Stimulated activated CD8-positive, alpha-beta memory T cell treated with anti-CD3 and anti-CD28 coated beads, Interleukin-7, amount 100 ng/mL, for 4 hours (primary cell): ENCODE measurements at places on chromosomes 11 and 22.

DNA sequence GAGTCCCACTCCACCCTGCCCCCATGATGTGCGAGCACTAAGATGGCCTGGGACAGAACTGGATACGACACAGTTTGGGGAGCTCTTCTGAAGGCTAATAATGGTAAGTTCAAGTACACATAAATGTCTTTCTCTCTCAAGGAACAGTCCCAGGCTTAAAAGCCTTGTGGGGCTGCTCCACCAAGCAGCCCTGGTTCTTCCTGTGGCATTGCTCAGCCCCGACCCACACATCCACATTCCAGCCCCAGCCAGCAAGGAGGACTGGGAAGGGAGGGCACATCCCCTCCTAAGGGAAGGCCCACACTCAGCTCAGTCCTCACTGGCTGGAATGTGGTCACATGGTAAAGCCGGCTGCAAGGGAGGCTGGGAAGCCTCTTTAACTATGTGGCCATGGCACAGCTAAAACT, 13.3 kb upstream of the MB start:
- no peak for DNase-seq

DNA sequence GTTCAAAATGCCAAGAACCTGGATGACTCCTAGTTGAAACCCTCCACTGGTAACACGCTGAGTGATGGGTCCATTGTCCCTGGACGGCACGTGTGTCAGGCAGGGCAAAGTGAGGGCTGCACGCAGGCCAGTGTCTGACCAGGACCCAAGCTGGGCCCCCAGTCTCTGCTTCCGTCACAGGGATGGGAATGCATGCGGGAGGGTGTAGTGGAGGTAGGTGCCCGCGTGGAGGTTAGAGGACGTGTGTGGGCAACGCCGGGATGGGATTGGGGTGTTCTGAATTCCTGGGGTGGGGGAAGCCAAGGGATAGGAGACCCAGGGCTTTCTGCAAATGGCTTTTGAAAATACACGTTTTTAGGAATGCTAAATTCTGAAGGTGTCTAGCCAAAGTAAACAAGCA, 943.3 kb downstream of the BRD1 start:
- DNase-seq: no peak

DNA sequence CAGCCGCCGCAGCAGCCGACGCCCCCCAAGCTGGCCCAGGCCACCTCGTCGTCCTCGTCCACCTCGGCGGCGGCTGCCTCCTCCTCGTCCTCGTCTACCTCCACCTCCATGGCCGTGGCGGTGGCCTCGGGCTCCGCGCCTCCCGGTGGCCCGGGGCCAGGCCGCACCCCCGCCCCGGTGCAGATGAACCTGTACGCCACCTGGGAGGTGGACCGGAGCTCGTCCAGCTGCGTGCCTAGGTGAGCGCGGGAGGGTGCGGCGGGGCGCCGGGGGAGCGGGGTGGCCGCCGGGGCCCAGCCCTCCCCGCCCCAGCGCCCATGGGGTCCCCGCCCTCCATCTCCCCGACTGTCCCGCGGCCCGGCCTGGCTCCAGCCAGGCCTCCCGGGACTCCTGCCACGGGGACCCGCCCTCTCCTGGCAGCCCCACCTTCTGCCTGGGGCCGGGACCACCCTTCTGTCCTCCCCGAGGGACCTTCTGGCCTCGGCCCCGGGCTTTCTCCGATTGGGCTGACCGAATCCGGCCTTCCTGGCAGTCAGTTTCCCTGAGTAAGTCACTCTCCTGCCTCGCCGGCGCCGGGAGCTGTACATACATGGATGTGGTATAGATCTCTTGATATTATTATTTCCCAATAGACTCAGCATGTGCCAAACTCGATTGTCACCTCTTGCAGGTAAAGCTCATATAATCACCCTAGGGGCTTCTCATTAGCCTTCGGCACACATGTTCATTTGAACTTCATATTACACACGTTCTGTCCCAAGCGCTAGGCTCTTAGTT, 720 bp downstream of the PACS1 start:
- no peak for DNase-seq

DNA sequence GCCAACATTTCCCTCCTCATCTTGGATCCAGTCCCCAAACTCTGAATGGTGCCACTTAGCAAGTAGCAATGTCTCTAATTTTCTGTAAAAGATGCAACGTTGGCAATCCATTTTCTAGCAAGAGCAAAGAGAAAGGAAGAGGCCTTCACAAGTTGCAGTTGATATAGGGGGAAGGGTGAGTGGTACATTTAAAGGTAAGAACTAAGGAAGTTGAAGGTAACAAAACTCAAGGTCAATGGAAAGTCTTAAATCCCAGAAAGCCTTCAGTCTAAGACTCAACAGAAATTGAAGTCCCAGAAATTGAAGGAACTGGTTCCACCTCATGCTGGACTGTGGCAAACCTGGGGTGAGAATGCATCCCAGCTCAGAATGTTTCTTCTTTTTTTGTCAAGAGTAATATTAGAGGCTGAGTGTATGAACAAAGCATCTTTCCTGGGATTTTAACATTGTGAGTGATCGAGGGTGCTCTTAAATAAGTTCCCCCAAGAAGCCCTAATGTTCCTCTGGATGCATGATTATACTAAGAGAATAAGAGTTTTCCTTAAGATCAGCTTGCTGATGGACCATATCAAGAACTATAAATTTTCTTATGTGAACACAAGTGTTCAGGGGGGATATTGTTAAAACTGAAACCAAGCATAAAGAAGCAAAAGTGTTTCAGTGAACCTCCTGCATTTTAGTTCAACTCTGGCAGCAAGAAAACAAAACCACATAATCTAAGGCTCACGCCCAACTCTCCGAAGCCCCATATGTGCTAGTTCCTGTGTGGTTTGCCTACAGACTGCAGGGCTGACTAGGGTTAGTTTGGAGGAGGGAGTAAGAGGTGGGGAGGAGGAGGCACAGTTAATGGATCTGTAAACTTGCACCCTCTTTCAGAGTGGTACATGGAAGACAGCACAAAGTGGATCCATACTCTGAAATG, at the start of gene GRAP2:
Gene GRAP2 (plus strand): TSS at position 779 of the 922 bp plus-strand sequence. CDS start 46,023 bp downstream, outside the sequence.
- peak; percentile 66 for DNase-seq

- peak; percentile 98 for DNase-seq
Measured at GRCh38 chr11:61332797-61333549, at the start of the genes DDB1 and TKFC. TSS of gene DDB1 (minus strand) at chr11:61333105. CDS start at chr11:61332968, 137 bp downstream. TSS of gene TKFC (plus strand) at chr11:61333228. CDS start at chr11:61334729, 1,501 bp downstream.

GRCh38 chr11:46181843-46182424, 60.7 kb upstream of the PHF21A start:
- DNase-seq: no peak

DNA sequence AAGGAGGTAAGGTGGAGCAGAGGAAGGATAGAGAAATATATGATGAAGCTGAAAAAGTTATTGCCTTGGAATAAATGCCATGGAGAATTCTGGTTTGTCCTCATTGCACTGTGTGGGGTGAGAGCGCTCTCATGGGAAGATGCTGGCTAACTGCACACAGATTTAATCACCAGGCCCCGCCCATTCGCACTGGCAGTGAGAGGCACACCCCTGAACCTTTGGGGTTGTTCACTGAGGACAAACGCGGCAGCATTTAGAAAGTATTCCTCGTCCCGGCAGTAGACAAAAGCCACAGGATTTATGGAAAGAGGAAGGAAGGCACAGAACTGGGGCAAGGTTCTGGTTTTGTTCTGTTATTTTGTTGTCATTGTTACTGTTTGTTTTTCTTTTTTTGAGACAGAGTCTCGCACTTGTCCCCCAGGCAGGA, 70.2 kb downstream of the MED15 start:
- no peak for DNase-seq

- DNase-seq: no peak
Measured at GRCh38 chr11:108751444-108751843, 86.6 kb downstream of the DDX10 start.

DNA sequence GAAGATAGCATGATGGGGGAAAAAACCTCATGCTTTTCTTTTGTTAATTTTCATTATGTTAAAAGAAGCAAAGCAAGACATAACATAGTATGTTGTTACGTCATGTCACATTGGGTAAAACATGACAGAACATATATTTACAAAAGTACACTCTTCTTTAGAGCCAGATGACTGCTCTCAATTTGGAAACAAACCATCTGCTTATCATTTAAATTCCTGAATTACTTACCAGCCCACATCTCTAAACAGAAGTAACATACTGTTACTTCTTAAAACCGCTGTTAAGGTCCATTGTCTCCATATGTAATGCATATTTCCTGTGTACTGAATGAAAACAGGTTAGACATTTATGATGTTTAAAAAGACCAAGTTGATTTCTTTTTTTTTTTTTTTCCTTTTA, 100.0 kb downstream of the TMEM135 start:
- DNase-seq: no peak

DNA sequence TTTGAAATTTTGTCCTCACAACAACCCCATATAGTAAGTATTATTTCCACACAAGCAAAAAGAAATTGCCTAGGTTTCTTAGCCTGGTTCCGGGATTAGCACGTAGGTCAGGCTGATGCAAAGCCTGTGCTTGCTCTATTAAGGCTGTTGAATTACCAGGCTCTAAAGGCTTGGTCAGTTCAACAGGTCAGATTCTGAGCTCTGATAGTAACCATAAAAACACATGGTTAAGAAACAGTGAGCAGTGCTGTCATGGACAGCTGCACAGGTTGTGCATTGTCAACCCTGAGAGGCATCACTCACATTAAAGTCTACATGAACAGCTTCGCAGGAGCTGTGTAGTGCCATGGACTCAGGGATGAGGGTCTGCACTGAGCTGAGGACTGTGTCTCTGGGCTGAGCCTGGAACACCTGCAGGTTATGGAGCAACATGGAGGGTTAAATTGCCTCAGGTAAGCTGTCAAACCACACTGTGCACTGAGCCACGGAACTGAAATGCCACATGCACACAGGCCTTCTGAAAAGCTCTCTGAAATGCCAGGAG, 98.0 kb downstream of the PIWIL4 start:
- no peak for DNase-seq

- DNase-seq: no peak
Measured at GRCh38 chr11:38009932-38010331, 1411.9 kb upstream of the RAG2 start.

DNA sequence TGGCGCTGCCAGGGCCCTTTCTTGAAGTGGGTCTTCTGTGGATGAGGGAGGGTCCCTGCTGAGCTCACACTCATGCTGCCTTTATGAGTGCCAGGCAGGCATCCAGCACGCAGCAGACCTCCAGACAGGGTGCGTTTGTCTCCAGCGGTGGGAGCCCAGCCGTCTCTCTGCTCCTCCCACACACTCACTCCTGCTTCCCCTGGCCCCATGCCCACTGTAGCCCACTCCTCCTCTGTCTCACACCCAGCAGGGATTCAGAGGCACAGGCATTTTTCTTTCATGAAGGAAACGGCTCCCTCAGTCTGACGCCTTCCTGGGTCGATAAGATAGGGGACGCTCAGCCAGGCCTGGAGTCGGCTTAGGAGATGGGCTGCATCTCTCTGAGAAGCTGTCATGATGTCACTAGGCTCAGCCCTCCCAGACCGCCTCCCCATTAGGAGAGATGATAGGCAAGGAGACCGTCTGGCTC, 183.9 kb upstream of the NCAM1 start:
- no peak for DNase-seq

GRCh38 chr22:28589102-28589750, 90.4 kb downstream of the TTC28 start:
- DNase-seq: no peak

DNA sequence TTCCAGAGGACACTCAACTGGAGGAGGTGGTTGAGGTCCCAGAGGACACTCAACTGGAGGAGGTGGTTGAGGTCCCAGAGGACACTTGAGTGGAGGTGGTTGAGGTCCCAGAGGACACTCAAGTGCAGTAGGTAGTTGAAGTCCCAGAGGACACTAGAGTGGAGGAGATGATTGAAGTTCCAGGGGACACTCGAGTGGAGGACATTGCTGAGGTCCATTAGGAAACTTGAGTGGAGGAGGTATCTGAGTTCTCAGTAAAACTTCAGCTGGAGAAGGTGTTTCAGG, 39.7 kb downstream of the ZNF195 start:
- no peak for DNase-seq

DNA sequence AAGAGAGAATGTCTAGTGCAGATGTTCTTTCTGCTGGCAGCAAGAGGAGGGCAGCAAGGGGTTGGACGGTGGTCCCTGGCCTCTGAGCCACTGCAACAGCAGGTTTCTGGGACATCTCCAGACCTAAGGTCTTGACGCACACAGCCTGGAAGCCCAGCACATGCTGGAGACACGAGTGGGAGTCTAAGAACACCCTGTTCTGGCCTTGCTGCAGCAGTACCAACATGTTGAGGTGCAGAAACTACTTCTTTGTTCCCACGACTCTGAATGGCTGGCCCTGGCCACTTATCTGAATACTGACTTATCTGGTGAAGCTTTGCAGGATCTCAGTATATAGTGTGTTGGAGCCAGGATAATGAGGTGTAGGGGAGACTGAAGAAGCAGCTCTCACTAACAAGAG, 6.8 kb downstream of the MICAL2 start:
- no peak for DNase-seq

- no peak for DNase-seq
Measured at GRCh38 chr22:47694536-47695130, 932.2 kb downstream of the TBC1D22A start.

DNA sequence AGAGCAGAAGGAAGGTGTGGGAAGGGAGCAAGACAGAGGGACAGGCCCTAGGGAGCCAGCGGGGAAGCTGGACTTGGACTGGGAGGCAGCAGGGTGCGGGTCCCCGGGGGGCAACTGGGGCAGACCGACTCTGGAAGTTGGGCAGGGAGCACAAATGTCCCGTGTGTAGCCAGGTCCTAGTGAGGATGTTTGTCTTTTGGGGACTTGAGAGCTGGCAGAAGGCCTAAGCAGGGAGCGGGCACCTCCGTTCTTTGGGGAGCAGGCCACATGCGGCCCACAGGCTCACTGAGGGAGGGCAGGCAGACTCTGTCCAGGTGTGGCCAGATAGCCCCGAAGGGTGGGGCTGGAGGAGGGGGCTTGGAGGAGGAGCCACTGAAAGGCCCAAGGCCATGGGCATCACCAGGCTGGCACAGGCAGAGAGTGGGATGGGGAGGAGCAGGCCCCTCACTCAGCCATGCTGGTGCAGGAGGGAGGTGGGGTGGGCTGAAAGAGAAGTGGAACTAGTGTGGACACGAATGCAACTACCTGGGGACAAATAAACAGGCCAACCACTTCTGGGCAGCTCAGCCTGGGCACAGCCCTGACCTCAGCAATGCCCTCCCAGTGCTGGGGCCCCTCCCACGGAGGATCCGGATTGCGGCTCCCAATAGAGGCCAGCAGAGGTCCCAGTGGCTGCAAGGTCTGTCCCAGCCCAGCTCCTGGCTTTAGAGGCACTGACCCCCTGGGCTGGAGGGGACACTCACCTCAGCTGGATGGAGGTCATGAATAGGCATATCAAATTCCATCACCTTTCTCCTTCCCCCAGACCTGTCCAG, 1.3 kb upstream of the SCARF2 start:
- no peak for DNase-seq

- DNase-seq: no peak
Measured at GRCh38 chr11:114942207-114942606, 263.9 kb downstream of the NXPE2 start.

DNA sequence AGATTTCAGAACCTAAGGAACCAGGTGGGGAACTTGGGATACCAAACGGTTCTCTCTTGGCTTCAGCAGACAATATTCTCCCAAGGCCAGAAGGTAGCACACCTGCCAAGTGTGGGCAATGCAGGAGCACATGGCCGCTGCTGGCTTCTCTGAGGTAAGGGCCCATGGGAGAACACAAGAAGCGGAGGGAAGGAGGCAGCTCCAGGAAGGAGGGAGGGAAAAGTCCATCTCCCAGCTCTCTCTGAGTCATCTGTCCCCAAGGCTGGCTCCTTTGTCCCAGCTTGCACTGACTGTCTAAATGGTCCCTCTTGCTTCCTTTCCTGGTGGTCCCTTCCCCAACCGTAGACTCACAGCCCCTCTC, 557.9 kb upstream of the CADM1 start:
- DNase-seq: no peak
